ENCODE measurements at places on chromosomes 12 and 14. TPM values are rescaled to one million over a fixed set of nuclear protein-coding genes. Genes with fewer than 3 reads are reported as not detected.

PCED1B gene
- 1.9 TPM for total RNA-seq

NTN4 gene
- total RNA-seq = 211 TPM

RERGL gene
- total RNA-seq = 1.1 TPM

TBX5 gene
- total RNA-seq = not detected

- DNase-seq = no peak
These were observed 110.4 kb downstream of the ESRRB start for GRCh38 chr14:76486251-76486743.

GRCh38 chr12:31233061-31233730, 92.8 kb downstream of the SINHCAF start:
- DNase-seq = no peak

- no peak for DNase-seq
These were observed 56.0 kb downstream of the NCOR2 start for GRCh38 chr12:124511259-124511985.
